ENCODE measurements at places on chromosomes 1 and 21.
A peak's percentile ranks its signal among the peaks of the same experiment; 100 is the strongest.

- DNase-seq, result no peak
These were observed 13.8 kb downstream of the TRIM46 start for GRCh38 chr1:155187456-155187891.

DNA sequence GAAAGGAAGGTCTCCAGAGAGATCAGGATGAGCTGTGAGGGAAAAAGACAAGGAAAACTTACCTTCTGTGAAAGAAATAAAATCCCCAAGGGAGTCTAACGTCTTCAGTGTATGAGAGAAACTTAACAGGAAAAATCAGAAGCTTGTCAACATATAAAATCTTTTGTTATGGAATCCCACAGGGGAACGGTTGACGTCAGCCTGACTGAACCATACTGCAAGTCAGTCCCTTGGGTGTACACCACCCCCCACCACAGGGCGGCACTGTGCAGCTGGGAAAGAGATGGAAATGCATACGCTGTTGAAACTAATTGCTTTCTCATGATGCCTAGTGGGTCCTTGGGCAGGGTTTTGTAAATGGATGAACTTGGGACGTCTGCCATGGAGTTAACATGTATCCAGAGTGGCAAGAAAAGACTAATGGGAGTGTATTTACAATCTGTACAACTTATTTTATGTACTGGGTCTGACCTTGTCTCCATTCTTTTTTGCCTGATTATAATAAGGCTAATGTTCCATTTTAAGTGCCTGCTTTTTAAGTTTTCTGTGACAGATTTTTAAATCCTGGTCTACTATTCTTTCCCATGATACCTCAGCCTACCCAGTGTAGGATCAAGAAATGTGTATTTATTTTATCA is 22.7 kb downstream of the UTP25 start:
- peak; percentile 54 for DNase-seq

DNA sequence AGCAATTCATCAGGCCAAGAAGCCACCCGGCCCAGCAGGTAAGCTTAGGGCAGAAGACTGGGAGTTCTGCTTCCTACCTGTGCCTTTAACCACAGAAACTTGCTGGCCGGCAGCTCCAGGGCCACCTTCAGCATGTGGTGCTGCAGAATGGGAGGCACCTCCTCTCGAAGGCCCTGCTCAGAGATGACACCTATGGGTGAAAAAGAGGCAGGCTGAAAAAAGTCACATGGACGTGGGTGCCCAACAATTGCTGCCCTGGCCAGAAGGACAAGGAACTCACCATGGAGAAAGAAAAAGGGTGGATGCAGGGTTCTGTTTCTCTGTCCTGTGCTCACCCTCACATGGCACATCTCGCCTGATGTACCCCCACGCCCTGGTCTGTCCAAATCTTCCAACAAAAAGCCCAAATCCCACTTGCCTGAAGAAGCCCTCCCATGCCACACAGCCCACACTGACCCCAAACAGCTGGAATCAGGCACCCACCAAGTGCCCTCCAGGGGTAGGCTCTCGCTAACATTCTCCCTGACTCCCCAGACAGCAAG is 33.0 kb downstream of the URB1 start:
- DNase-seq, result peak; percentile 22

GRCh38 chr1:184890539-184890973 is 83.8 kb downstream of the NIBAN1 start:
- peak; percentile 43 for DNase-seq

DNA sequence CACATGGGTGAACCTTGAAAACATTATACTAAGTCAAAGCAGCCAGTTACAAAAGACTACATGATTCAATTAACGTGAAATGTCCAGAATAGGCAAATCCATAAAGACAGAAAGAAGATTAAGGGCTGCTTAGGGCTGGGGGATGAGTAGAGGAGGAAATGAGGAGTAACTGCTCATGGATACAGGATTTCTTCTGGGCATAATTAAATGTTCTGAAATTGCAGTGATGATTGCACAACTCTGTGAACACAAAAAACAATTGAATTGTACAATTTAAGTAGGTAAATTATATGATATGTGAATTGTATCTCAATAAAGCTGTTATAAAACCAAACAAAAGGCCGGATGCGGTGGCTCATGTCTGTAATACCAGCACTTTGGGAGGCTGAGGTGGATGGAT is 52.2 kb downstream of the RERE start:
- DNase-seq, result no peak

DNA sequence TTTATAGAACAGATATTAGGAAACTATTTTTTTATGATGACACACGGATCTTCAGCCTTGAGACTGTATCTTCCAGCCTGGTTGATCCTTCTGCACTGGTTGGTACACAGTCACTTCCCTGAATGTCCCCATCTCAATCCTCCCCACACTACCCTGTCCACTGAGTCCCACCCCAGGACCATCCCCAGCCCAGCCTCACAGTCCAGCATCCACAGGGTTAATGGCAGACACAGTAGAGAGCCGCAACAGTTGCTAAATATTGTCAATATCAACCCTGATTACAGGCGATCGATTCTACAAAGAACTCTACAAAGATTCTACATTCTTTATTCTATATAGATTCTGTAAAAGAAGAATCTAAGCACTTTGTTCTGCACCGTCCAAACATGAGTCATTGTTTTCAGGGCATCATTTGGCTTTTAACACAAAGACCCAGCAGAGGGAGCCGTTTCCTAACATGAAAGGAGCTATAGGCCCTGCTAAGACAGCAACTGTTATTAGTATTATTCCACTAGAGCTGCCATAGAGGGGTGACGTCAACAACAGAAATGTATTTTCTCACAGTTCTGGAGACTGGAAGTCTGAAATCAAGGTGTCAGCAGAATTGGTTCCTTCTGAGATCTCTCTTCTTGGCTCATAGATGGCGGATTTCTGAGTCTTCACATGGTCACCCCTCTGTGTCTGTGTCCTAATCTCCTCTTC is 30.1 kb upstream of the IFNAR2 start:
- peak; percentile 98 for DNase-seq

DNA sequence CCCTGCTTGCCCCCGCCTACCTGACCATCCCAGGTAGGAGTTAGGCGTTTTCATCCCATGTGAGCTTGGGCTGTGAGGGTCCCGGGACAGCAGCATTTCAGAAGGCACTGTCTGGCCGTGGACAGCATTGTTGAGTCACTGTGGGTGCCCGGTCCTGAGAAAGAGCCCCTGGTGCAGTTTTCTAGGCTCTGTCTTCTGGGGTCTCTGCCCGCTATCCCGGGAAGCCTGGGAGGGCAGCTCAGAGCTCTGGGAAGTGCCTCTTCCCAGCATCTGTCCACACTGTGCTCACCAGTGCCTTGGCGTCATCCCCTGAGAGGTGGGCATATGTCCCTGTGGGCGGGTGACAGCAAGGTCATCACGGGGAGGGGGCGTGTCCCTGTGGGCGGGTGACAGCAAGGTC is 11.4 kb upstream of the ZNF669 start:
- no peak for DNase-seq

- DNase-seq, result no peak
These were observed 102.3 kb upstream of the CD34 start for GRCh38 chr1:208013210-208013609.

DNA sequence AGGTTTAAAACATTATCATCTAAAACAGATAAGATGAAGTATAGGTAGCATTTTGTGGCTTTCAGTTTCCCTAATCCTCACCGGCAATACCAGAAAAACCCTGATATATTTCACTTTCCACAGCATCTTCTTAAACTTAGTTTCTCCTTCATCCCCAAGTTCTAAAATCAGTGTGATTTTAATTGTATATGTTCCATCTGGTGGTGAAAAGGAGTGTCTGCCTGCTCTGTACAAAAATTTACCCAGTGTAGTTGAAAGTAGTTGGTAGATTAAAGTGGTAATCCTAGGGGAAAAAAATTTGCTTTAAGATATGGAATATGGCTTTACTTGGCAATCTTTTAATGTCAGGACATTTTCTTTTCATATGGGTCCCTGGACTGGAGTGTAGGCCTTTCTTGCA is 74.3 kb downstream of the CEP350 start:
- DNase-seq, result peak; percentile 15

- DNase-seq, result peak; percentile 27
These were observed at the start of gene TCEA3 for GRCh38 chr1:23424293-23425192. TSS of gene TCEA3 (minus strand) at chr1:23424748. CDS start at chr1:23424633, 115 bp downstream.

- DNase-seq, result no peak
These were observed 917 bp downstream of the ETNK2 start for GRCh38 chr1:204150702-204151551.

DNA sequence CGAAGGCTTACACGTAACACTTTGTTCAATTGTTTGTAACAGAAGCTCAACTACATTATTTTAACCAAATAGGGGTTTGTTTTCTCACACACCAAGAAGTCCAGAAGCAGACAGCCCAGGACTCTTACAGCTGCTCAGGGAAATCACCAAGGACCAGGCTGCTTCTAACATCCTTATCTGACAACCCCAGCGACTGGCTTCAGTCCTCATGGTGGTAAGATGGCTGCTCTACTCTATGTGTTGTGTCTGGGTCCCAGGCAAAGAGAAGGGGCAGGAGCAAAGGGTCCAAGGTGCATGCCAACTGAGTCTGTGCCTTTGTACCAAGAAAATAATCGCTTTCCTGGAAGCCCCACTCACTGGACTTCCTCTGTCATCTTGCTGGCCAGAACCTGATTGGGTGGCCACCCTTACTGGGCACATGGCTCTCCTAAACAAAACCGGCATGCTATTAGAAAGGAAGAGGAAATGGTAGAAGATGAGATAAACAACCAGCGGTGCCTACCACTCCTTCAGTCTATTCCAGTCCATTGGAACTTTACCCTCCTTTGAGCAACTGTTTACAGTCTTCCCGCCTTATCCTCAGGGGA is 34.1 kb upstream of the LRRC8D start:
- peak; percentile 83 for DNase-seq

DNA sequence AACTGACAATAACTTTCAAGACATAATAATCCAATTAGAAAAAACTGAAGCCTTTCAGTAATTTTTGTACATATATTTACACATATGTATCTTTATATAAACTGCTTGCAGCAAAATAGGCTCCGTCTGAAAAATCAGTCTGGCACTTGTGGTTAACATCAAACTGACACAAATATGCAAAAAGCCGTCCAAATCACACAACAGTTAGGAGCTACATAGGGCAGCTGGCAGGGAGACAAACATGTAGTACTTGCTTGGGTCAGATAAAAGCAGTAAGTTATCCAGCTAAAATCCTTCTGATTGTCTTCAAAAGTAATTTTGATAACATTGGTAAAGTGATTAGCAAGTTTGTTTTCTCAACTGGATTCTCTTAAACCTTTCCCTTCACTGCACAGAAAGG is 14.7 kb upstream of the GUCA2A start:
- peak; percentile 18 for DNase-seq

DNA sequence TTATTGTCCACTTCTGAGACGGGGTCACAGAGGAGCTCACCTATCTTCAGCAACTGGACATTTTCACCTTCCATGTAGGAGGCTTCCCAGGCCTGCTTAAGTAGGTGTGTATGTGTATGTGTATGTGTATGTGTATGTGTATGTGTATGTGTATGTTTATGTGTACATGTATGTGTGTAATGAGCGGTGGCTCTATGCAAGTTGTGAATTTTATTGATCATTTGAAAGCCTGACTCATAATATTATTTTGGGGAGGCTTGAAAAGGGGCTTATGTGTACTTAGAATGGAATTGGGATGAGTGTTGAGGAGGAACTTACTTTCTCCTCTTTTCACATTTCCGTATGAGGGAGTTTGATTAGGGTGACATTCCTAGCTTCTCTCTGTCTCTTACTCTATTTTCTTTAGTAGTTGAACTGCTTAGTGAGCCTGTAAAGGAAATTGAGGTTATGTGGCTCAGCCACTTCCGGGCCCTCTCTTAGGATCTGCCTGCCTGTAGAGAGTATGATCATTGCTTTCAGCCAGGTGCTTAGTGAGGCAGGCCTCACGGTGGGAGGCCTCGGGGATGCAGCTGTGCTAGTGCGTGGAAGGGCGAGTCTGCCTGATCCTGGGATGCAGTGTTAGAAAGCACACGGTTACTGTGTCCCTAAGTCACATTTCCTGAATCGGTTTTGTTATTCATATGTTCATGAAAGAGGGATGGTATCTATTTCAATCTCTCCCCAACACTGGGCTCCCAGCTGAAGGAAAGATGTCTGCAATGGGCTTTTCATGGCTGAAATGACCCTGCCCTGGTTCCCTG is 61.0 kb downstream of the IER5 start:
- peak; percentile 69 for DNase-seq

GRCh38 chr1:229758101-229759036 is 132.3 kb downstream of the URB2 start:
- DNase-seq, result no peak

DNA sequence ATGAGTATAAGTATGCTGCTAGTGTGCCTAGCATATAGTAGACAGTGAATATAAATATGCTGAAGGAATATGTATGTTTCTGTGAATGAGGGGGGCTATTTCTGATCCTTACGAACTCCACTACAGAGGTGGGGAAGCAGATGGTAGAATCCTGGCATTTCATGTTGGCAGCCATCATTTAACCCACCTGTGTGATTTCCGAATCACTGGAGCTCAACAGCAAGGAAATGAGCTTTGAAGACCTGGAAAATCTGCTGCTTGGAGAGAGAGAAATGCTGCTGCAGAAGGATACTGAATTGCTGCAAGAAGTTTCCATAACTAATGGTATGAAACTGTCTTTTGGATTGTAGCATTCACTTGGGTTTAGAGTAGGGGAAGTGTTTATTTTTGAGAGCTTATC is 83.5 kb downstream of the RABGAP1L start:
- DNase-seq, result no peak

DNA sequence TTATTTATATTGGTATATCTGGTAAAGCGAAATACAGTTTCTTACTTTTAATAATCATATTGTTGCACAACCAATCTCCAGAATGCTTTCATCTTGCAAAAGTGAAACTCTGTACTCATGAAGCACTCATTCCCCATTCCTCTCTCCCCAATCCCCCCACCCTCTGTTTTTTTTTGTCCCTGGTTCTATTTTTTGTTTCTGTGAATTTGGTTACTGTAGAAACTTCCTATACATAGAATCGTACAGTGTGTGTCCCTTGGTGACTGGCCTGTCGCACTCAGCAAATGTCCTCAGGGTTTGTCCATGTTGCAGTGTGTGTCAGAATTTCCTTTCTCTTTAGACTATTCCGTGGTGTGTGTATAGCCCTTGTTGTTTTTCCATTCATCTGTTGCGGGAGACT is 7.9 kb upstream of the NLRP3 start:
- DNase-seq, result no peak

GRCh38 chr1:246971090-246971721 is 36.7 kb downstream of the ZNF695 start:
- peak; percentile 63 for DNase-seq

DNA sequence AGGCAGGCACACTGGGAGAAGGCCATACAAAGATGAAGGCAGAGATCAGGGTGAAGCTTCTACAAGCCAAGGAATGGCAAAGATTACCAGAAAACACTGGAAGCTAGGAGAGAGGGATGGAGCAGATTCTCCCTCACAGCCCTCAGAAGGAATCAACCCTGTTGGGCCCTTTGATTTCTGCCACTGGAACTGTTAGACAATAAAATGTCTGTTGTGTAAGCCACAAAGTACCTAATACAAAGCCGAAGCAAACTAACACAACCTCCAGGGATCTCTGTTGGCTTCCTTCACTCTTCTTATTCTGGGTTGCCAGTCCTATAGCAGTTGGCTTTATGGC is 1.7 kb upstream of the PLA2G2A start:
- no peak for DNase-seq

DNA sequence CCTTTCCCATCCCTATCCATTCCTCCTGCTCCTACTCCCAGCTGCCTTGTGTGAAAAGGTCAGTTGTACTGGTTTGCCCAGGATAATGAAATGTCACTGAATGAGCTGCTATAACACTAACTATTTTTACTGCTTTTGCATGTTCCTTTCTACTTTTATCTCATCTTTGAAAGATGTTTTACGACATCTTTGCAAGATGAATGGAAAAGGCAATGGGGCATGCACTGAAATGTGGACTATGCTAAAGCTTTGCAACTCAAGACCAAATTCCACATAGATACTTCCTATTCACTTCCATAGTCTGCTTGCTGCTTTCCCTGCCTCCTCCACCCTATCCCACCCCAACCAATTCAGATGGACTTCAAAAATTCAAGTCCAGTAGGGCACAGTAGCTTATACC is 111.3 kb downstream of the SETD4 start:
- DNase-seq, result no peak

Data from hematopoietic multipotent progenitor cell treated with erythropoietin and hydrocortisone succinate and interleukin-3 and kit ligand, for 6 days (in vitro differentiated cells).